DMS153 (cell line): ENCODE measurements at places on chromosomes 16 and 17.
A peak's percentile ranks its signal among the peaks of the same experiment; 100 is the strongest.

DNA sequence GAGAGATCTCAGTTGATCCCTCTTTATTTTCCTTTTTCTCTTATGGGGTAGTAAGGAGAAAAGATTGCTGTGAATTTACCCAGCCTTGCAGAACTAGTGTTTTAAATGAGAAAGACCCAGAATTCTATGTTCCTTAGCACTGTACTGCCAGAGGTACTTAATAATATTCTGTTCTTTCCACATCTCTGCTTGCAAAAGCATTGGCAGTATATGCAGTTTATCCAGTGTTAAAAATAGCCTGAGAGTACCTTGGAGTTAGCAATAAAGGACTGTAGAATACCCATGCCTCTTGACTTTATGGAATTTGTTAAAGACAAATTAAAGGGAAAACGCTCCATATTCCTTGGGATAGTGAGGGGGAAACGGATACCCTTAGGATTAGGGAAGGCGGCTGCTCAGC, 11.9 kb downstream of the SLC7A6 start:
- DNase-seq: no peak

DNA sequence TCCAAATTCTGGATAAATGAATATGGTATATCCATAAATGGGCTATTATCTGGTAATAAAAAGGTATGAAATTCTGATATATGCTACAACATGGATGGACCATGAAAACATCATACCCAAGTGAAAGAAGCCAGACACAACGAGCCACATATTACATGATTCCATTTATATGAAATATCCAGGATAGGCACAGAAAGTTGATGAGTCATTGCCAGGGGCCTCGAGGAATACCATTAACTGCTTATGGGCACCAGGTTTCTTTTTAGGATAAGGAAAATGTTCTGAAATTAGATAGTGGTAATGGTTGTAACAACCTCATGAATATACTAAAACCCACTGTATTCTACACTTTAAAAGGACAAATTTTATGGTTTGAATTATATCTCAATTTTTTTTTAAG, 123.2 kb downstream of the PITPNC1 start:
- DNase-seq: no peak

- no peak for DNase-seq
These were observed 3.1 kb downstream of the SCNN1G start for GRCh38 chr16:23185656-23186055.

- no peak for DNase-seq
These were observed 9.4 kb downstream of the GGA2 start for GRCh38 chr16:23500862-23501225.

DNA sequence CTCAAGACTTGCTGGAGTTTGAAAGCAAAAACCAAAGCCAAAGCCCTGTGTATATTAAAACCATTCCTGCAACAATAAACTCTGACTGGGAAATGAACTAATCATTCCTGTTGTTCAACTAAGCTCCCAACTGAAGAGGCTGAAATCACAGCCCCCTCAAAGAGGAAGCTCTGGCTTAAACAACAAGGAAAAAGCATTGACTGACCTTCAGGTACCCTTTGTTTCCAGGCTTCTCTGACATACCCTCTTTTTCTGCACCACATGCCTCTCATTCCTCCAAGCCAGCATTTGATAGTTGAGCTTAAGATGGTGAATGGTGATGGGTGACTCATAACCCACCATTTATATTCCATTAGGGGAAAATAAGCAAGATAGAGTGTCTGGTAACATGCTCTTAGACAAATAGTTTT, 470.9 kb upstream of the SOX9 start:
- no peak for DNase-seq

- no peak for DNase-seq
These were observed 89.9 kb downstream of the ZNF778 start for GRCh38 chr16:89307421-89307805.

GRCh38 chr17:75843577-75844529, at the start of gene UNC13D:
TSS of gene UNC13D (minus strand) at chr17:75844404. CDS start at chr17:75844337, 67 bp downstream.
- no peak for DNase-seq

GRCh38 chr17:56898874-56899273, 15.0 kb downstream of the TRIM25 start:
- no peak for DNase-seq

DNA sequence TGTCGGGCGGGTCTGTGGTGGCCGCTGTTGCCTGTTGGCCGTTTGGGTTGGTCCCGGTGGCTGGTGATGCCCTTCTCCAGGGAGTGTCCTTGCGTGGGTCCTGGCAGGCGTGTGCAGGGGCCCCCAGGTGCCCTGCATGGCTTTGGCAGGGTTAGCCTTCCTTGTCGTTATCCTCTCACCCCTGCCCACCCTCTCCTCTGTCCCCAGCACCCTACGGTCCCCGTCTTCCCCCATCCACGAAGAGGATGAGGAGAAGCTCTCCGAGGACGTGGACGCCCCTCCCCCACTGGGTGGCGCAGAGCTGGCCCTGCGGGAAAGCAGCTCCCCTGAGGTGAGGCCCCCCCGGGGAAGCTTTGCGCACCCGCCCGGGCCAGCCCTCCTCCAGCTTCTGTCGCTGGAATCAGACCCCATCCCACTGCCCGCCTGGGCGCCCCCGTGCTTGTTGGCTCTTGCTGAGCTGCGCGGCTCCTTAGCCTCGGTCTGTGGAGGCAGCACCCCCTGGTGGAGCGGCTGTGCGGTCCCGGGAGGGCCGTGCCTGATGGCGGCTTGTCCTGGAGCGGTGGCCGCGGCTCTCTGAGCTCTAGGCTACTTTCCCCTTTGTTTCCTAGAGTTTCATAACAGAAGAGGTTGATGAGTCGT, 10.6 kb upstream of the NUDT16L1 start:
- no peak for DNase-seq

- no peak for DNase-seq
These were observed 22.7 kb downstream of the RNF43 start for GRCh38 chr17:58394534-58395223.

DNA sequence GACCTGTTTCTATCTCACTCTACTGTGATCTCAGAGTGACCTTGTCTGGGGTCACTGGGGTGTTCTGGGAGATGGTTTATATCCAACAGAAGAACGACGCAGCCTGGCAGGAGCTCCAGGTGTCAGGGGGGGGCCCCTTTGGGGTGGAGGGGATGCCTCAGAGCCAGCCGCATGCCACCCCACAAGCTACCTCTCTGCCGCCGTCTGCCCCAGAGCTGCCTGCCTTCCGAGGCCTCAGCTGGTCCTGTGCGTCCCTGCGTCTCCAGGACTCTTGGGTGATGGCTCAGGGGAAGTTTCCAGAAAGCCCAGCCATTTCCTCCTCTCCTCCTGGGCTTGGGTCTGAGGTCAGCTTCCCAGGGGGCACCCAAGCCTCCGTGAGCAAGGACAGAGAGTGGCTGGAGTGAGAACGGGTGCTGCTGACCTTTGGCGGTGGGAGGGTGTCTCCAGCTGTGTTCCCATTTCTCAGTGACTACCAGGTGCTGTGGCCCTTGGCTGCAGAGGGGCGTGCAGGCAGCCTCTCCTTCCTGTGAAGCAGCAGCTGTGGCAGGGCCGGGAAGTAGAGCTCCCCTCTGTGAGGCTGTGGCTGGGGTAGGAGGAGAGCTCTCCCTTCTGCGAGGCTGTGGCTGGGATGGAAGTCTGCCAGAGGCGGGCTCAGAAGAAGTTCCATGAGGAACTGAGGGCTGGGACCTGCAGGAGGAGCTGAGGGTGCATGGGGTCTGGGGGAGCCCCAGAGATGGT, 19.8 kb downstream of the JPH3 start:
- no peak for DNase-seq

DNA sequence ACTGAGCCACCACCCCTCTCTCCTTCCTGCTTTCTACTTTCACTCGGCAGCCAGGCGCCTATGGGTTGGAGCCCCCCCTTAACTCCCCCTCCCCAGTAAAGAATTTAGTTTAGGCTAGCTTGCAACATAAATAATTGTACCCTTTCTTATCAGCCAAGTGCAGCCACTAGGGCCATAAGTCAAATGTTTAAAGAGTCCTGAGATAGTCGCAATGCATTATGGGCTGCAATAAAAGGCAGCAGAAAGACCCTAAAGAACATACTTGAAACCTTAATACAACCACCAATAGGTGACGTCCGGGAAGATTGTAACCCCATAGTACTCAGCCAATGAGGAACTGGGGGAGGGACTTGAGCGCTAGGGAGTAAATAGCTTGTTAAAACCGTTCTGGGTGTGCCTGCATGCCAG, 40.5 kb downstream of the C16orf82 start:
- no peak for DNase-seq

GRCh38 chr17:36529121-36529520, 5.5 kb downstream of the MYO19 start:
- no peak for DNase-seq

GRCh38 chr16:74999219-74999608, 390 bp downstream of the ZNRF1 start:
- no peak for DNase-seq

GRCh38 chr16:10946308-10946707, 1.9 kb downstream of the CLEC16A start:
- no peak for DNase-seq

GRCh38 chr17:79975498-79976134, 60.1 kb downstream of the TBC1D16 start:
- DNase-seq: no peak

GRCh38 chr16:373848-374615, 3.7 kb upstream of the MRPL28 start:
- no peak for DNase-seq

- DNase-seq: no peak
These were observed 36.6 kb downstream of the TMEM11 start for GRCh38 chr17:21177401-21177800.

GRCh38 chr16:49955858-49956257, 69.2 kb upstream of the CNEP1R1 start:
- DNase-seq: no peak

GRCh38 chr17:74457146-74457819, 9.2 kb upstream of the CD300A start:
- DNase-seq: peak; percentile 22

DNA sequence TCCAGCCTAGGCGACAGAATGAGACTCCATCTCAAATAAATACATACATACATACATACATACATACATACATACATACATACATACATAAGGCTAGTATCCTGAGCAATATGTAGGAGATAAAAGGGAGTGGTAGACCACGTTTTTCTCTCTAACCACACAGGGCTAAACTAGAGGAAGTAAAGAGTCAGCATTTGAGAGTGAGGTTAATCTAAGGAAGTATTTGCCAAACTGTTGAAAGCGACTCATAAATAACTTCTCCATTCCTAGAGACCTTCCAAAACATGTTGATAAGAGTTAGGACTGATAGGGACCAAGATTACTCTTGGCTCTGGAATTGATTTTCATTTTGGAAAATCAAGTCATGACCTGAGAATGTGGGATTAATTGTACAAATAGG, 68.9 kb downstream of the NEUROD2 start:
- no peak for DNase-seq

DNA sequence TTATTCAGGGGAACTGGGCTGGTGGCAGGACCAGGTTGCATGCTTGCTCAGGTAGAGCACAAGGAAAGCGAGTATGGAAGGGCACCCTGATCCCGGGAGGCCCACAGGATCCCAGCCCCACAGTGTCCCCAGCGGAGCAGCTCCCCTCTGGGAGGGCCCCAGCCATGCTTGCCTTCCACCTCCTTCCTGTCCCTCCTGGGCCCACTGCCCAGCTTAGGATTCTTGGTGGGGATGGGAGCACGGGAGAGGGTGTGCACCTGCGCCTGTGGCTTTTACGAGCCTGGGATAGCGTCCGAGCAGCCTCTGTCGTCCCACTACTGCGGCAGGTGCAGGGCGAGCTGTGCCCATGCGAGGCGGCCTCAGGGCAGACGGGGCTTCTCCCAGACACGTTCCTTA, 114.5 kb downstream of the BANP start:
- DNase-seq: no peak

DNA sequence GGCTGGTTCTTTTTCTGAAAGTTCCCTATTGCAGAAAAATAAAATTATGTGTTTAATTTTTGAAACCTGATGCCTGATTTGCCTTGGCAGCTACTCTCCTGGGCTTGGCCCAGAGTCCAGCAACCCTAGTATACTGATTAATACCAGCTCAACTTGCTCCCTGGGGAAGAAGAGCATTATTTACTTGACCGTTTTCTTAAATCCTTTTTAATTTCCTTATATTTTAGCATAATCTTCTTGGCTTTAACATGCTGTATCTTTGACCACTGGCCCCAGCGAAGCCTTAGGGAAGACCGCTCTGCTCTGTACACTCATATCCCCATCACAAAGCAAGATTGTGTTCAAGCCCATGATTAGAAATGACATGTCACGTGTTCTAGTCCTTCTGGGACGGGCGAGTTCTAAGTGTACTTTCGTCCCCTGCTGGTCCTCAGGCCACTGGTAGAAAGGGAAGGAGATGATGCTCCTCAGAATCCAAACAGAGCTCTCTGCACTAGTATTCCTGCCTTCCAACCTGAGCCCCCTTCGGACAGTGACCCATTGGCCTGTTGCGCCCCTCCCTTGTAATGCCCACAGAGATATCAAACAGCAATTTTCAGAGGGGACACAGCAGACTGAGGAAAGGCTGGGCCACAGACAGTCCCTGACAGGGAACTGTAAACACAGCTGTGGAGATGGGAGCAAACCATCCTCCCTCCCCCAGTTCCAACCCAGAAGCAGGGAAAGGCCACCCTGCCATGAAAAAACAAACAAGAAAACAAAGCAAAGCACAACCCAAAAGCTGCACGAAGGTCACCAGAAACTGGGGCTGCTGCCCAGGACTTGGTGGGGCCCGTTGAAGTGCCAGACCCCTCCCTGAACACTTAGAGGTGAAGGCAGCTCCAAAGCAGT, 4.3 kb upstream of the EZH1 start:
- DNase-seq: no peak

GRCh38 chr16:22786284-22786683, 27.7 kb upstream of the HS3ST2 start:
- no peak for DNase-seq

- no peak for DNase-seq
These were observed 145.2 kb downstream of the RBFOX3 start for GRCh38 chr17:79465681-79466025.

GRCh38 chr17:79185671-79186070, 111.0 kb downstream of the ENGASE start:
- DNase-seq: no peak

GRCh38 chr16:67480833-67481560, at the start of gene ATP6V0D1:
TSS of gene ATP6V0D1 (minus strand) at chr16:67481157. CDS start at chr16:67481086, 71 bp downstream.
- DNase-seq: peak; percentile 97

DNA sequence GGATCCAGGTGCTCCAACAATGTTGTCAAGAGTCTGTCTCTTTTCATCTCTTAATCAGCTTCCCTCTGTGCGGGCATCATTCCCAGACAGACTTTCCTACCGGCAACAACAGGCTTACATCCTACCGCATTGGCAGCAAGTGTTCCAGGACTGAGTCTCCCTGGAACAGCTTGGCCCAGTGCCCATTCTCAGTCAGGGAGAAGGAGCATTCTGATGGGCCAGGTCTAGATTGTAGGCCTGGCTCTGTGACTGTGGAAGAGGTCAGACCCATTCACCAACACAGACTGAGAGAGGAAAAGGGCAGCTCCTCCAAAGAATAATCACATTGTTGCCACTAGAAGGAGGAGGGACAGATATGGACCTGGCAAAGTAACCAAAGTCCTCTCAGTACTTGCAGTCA, 68.1 kb upstream of the TMEM132E start:
- no peak for DNase-seq
